ENCODE measurements at places on chromosomes 12 and 14.

DNA sequence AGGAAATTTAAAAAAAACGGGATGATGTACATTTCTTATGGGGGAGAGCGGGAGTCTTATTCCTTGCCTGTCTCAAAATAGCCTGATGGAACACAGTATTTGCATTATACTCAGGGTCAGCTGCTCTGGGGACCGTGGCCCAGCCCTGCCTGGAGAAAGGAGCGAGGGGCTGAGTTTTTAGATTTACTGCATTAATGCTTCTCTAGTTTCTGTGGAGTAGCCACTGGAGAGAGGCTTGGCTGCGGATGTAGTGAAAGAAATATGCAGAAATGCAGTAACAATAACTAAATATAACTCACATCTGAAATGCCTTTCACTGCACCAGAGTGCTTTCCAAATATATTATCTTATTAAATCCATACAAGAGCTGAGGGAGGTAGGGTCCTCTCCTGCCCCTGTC is 87.6 kb upstream of the MAP1LC3B2 start:
- DNase-seq, result no peak

DNA sequence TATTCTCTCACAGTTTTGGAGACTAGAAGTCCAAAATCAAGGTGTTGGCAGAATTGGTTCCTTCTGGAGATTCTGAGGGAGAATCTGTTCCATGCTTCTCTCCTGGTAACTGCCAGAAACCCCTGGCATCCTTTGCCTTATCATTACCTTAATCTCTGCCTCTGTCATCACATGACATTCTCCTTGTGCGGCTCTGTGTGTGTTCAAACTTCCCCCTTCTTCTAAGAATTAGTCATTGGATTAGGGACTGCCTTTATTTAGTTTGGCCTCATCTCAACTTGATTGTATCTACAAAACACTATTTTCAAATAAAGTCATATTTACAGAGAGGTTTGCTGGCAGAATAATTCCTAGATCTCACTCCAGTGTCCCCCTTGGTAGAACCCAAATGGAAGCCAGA is 68.9 kb downstream of the ZNF641 start:
- no peak for DNase-seq

GRCh38 chr14:51093371-51094281 is 1.3 kb downstream of the TRIM9 start:
- peak; percentile 50 for DNase-seq

- DNase-seq, result no peak
Observed at GRCh38 chr14:103686831-103687485, 28.3 kb downstream of the XRCC3 start.

GRCh38 chr14:36111822-36112583 is 64.5 kb downstream of the PTCSC3 start:
- no peak for DNase-seq

- peak; percentile 50 for DNase-seq
Observed at GRCh38 chr14:71720978-71721624, 211.1 kb upstream of the RGS6 start.

GRCh38 chr14:37585101-37585511 is 9.9 kb downstream of the FOXA1 start:
- no peak for DNase-seq

- DNase-seq, result no peak
Observed at GRCh38 chr12:83265808-83266207, 579.1 kb downstream of the TMTC2 start.

DNA sequence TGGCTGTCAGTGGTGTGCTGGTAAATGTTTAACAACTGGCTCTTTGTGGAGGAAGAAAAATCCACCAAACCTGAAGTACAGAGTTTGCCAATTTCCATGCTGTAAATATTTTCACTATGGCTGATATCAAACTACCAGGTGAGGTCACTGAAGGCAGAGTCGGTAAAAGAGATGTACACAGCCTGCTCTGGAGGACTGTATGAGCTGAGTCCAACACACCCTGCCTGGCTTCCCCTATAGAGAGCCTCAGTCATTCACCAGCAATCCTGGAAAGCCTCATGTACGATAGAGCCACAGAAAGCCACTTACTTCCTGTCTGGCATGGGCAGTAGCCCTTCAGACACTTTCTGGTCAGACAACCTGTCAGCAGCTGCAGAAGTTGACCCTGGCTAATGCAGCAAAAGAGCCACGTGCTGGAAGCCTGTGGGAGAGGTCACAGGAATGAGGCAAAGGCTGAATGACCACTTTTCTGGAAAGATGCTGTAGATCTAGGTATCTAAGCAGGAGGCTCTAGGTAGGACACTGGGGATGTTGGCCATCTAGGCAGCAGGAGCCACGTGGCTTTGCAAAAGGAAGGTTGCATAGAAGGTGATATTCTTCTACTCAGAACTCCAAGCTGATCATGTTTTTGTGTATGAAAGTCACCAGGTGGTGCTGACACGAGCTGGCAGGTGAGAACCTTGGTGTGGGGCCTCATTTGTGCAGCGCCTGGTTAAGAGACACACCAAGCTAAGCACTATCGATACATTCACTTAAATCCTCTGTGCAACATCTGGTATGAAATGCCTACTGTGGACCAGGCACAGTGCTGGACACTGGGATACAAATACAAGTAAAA is 553.9 kb downstream of the VRK1 start:
- DNase-seq, result no peak

DNA sequence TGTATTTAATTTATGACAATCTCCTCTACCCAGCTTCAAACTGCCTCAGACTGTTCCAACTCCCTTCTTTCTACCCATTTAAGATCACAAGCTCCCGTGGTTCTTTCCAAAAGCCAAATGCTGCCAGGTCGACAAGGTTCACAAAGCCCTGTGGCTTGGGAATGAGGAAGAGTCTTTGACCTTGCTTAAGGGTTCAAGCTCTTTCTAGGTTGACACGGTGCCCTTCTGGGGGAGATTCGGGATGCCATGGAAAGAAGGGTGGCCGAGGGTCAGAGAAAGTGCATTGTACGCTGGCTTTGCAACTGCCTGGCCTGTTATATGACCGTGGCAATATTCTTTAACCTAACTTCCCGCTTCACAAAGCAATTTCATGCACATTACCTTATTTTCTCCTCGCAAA is 239.3 kb downstream of the ANO2 start:
- DNase-seq, result no peak

GRCh38 chr12:55743406-55744339 is 751 bp downstream of the GDF11 start:
- no peak for DNase-seq

DNA sequence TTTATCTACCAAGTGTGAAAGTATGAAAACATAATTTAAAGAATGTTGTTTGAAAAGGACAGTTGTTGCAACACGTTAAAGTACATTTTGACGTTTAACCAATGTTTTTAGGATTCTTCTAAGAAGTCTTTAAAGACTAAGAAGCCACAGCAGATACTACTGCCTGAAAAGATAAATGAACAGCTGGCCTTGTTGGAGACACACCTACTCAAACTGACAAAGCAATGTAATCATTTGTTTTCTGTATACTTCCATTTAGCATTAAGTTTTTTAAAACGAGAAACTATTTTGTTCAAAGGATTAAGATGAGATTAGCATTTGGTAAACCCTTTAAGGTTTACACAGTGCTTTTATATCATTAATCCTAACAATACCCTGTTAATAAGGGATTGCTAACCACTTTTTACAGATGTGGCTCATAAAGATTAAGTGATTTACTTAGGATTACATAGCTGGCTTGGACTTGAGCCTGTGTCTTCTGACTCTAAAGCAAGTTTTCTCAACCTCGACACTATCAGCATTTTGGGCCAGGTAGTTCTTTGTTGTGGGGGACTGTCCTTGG is 134.4 kb downstream of the CFAP54 start:
- no peak for DNase-seq

- no peak for DNase-seq
Observed at GRCh38 chr12:126706300-126706699, 1560.7 kb upstream of the TMEM132C start.

DNA sequence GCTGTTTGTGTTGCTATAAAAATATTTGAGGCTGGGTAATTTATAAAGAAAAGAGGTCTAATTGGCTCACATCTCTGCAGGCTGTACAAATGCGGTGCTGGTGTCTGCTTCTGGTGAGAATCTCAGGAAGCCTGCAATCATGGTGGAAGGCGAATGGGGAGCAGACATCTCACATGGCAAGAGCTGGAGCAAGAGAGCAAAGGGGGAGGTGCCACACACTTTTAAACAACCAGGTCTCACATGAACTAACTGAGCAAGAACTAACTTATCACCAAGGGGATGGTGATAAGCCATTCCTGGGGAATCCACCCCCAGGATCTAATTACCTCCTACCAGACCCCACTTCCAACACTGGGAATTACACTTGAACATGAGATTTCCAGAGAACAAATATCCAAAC is 300.7 kb upstream of the MDGA2 start:
- no peak for DNase-seq

DNA sequence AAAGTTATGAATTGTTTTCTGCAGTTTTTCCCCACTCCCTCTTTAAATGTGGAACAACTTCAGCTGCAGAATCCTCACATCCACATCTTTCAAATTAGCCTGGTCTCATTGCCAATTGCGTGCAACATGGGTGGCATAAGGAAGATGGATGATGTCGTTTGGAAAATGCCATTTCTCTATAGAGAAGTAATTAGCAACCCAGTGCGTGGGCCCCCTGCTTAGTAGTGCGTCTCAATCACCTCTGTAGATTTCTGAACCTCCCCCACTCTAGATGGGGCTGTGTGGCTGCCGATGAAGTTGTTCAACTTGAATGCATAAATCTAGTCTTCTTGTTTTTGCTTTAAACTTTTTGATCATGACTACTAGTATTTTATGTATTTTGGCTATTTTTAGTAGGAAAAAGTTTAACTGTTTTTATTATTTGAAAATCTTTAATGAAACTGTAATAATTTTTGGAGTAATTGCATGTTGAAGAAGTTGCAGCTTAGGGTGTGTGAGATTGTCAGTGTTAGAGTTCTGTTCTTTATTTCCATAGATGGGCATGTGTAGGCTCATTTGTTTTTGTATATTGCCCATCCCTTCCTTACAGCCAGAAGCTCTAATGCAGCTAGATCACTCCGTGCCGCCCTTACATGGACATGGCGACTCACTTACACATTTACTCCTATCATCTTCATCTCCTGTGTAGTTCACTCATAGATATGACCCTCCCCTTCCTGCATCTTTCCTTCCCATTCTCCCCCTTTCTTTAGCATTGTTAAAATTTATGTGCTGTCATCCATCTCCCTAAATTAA is 358.2 kb downstream of the DIO2 start:
- peak; percentile 16 for DNase-seq

DNA sequence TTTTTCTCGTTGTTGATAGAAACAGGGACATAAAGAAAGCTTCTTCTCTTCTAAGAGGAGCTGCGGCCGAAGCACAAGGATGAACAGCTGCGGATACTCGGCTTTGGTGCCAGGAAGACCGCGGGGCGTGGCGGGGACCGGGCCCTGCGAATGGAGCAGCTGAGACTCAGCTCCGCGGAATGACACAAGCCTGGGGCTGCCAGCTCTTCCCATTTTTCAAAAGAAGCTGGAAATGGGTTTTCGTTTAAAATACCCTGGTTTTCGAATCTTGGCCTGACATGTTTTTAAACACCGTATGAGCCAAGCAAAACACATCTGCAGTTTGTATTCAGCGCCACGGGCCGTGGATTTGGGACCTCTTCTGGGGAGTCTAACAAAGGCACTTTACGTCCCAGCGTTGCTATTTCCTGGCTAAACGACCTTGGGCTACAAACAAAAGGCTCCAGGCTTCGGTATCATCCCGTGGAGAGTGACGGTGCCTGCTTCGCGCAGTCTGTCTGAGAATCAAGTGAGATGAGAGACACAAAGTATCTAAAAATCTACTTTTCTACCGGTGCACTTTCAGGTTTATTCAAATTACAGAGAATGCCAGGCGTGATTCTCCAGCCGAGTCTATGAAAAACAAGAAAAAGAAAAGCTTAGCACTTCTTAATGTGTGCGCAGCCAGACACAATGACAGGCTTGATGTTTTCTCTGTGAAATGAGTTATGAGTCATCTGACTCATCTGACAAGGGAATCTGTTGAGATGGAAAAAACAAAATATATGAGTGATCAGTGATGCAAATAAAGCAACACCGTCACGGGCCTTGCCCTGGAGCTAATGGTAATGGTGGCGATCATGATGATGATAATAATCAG is 114.0 kb upstream of the TMEM132D start:
- no peak for DNase-seq

GRCh38 chr14:68644101-68644500 is 148.8 kb downstream of the ZFP36L1 start:
- no peak for DNase-seq

DNA sequence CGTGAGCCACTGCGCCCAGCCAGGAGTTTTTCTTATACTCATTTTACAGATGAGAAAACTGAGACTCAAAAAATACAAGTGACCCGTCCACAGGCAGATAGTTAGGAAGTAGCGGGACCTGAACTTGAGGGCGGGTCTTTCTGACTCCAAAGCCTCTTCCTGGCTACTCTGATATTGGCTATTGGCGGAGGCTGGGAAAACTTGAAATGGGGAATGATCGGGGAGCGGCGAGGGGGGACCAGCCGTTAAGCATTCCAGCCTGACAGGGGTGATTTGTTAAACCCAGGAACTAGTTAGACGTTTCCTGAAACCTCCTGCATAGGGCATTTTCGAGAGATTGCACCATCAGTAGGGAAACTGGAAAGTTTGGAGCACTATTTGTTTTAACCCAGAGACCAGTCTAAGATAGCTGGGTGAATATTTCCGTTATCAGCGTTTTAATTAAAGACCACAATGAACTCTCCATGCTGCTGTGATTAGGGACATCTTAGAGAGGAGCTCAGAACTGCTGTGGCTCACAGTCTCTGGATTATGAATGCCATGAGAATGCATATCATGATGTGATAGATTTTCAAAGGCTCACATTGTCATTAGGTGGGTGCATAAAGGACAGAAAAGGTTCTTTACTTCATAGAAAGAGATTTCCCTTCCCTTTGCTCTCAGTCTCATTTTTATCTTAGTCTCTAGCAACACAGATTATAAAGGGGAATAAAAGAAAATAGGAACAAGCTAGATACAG is 2.5 kb downstream of the NR1H4 start:
- no peak for DNase-seq

Measured in NCI-H446 treated with DMSO at 0.1 percent for 48 hours (cell line).